ENCODE measurements at places on chromosomes 11 and 22.

GRCh38 chr22:43110927-43111623 lies 525 bp downstream of the BIK start:
- DNase-seq: no peak

DNA sequence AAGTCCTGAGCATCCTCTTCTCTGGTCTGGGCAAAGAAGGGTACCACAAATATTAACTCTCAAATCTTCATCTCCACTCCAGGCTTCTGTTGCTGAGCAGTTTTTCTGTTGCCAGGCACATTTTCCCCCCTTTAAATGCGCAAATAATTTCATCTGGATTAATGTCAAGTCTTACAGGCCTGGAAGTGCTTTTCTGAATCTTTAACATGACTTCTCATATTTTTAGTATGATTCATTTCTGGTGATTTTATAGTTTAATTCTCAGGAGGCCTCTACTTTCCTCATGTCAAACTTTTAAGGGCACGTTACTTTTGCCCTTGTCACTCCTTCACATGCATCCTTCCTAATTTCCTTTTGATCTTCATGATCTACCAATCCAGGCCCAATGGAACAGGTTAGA lies 510.2 kb downstream of the METTL15 start:
- DNase-seq: no peak

DNA sequence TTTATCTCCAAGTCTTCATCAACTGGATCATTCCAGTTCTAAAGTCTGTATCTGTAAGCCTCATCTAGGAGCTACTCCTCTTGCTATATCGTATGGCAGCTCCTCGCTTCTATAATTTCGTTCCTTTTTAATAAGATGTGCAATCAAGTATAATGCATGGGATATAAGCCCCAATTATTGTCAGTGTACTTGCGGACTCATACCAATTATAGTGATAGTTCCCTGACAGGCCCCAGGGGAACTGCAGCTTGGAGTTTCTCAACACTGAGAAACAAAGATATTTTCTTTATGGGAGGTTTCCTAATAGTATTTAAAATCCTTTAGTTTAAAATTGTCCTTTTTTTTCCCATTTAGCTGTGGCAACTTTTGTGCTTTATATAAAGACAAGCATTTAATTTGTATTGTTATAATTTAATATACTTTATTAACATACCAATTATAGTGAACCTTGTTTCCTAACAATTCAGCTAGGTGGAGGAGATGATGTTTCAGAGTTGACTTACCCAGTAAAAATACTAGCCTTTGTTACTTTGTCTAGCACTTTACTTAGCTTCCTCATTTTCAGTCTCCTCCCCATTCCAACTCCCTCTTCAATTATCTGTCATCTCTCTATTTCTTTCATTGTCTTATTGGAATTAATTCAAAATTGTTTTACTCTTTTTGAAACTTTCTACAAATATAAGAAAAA lies 25.3 kb upstream of the DDX17 start:
- no peak for DNase-seq

DNA sequence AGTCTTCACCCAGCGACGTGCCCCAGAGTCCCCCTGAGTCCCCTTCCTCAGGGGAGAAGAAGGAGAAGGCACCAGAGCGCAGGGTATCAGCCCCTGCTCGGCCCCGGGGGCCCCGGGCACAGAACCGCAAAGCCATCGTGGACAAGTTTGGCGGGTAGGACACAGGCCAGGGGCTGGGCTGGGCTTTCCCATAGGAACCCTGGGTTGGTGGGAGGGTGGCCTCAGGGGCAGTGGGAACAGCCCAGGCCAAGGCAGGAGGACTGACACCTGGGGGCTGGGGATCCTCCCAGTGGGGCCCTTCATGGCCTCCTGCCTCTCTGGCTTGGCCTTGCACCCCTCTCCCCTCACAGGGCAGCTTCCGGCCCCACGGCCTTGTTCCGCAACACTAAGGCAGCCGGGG lies 8.5 kb downstream of the SMTNL1 start:
- DNase-seq: no peak

DNA sequence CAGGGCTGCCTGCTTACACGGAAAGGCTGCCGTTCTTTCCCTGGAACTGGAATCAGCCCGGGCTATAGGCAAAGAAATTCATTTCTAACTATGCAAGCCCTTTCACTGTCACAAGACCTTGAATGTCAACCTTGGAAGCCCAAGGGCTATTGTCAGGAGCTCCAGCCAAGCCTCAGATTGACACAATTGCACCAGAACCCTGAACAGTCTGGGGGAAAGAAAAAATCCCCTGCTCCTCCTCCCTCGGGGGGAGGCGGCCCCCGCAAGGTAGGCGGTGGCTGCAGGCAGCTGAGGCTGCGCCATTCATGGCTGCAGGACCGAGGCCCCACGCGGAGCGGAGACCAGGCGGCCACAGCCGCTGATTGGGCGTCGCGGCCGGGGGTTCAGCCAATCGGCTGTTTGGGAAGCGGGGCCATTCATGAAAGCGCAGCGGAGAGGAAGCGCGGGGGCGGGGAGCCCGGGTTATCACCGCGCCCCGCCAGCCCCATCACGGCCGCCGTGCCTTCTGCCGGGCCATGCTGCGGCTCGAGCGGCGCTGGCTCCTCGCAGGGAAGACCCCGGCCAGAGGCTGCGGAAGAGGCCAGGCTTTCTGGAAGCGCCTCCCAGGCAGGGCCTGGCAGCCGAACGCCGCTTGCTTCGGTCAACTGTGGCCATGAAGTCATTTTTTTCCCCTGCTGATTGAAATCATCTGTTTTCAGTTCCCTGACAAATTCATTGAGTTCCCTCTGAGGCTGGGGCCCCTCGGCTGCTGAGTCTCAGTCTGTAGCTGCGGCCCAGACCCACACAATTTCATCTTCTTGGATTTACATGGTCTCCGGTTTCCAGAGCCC lies 38.1 kb upstream of the LINC01488 start:
- peak; percentile 93 for DNase-seq

DNA sequence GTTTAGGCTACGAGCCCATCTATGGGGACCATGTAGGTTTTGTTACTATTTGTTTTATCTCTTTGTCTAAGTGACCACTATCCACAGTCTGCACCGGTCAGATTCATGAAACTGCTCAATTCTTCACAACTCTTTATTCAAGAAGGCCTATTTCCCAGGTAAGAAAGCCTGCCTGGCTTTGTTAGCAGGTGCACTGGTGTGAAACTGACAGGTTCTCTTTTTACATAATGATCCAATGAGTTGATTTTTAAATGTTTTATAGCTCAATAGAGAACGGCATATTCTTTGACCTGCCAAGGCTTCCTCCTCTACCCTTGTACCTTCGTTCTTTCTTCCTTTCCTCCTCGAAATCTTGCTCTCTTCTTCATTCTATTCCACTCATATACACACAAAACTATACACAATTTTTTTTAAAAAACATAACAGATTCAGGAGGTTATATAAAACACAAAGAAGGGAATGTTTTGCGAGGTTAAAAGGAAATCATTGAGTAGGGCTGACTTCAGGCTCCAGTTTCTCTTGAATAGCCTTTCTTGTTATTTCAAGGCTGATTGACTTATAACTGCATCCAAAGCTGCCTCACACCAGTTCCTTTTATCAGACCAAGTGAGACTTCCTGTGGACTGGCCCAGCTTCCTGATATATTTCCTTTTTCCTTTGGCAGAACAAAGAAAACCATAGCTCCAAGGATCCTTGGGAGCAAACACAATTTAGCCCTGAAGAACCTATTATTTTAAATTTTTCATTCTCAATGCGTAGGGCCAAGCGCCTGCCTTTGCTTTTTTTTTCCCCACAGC lies 11.4 kb downstream of the FLI1 start:
- DNase-seq: no peak

- no peak for DNase-seq
These were observed 59.4 kb upstream of the HMGXB4 start for GRCh38 chr22:35197886-35198285.

GRCh38 chr11:72658989-72659640 lies 15.1 kb downstream of the PDE2A start:
- DNase-seq: no peak

DNA sequence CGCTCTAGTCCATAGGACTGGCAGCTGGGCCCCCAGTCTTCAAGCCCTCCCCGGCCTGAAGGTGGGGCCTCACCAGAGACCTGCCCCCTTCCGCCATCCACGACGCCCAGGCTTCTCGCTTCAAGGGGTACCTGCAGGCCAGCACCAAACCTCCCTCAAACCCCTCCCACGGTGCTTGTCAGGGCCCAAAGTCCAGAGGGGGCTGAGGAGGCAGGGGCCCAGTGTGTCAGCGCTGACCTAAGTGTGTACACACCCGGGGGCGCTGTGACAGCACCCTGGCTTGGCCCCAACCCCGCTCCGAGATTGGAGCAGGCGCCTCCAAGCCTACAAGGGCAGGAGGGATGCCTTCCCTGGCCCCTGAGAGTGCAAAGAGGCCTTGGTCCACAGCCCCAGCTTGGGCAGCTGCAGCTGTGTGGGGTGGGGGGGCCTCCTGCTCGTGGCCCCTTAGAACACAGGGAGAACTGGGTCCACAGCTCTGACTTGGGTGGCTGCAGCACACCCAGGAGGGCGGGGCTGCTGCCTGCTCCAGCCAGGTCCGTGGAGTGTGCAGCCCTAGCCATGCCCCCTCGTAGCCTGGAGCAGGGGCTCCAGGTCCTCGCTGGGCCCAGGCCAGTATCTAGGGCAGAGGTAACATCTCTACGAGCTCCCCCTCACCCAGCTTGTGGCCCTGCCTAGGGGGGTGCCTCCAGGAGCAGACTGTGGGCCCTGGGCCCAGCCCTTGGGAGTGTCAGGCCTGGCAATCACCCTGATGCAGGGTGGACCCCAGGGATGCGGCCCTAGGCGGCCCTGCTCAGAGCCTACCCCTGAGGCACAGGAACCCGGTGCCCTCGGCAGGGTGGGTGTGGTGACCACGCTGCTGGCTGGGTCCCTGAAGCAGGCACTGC lies 4.9 kb downstream of the SBF2 start:
- no peak for DNase-seq

Measured in MG63 (cell line).